ENCODE measurements at places on chromosomes 16 and 17. TPM values are rescaled to one million over a fixed set of nuclear protein-coding genes. Genes with fewer than 3 reads are reported as not detected.
A peak's percentile ranks its signal among the peaks of the same experiment; 100 is the strongest.

- peak within 1 kb of the TSS; percentile 83 for H3K27ac ChIP-seq
- peaks cover 12% of the 10 kb centered on the region for H3K4me1 ChIP-seq
- peak within 1 kb of the TSS; percentile 4 for H3K4me3 ChIP-seq
Observed at GRCh38 chr17:82839617-82840292, at the start of gene ZNF750. Gene ZNF750, minus strand, starts transcription at chr17:82840022. Its CDS starts 7,568 bp downstream, at chr17:82832454.

GRCh38 chr17:42284566-42284965 lies 3.7 kb upstream of the STAT5A start:
- H3K4me1 ChIP-seq: peaks cover 3% of the 10 kb centered on the region
- H3K36me3 ChIP-seq: no peaks in the 10 kb centered on the region
- no peak overlapping the region for H3K4me3 ChIP-seq
- no peak overlapping the region for H3K27ac ChIP-seq
- no peak for DNase-seq

- H3K4me1 ChIP-seq: no peaks in the 10 kb centered on the region
- H3K36me3 ChIP-seq: peaks cover 23% of the 10 kb centered on the region
- H3K27ac ChIP-seq: no peak overlapping the region
- DNase-seq: no peak
- H3K4me3 ChIP-seq: no peak overlapping the region
Observed at GRCh38 chr16:67229906-67230808, 3.2 kb downstream of the TMEM208 start.

DNA sequence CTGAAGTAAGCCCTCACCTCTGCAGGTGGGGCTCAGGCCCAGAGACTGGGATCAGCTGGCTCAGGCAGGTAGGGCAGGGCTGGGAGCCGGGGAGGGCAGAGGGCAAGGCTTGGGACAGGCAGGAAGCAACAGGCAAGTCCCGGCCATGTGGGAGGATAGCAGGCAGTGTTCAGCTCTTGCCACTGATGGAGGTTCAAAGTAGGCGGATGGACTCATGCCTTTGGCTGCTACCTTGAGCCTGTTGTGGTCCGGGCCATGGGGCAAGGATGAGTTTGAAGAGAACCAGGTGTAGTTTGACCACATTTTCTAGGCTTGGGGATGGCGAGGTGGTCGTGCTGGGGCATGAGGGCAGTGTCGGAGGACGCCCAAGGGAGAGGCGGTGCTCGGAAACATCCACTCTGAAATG lies 2.7 kb downstream of the PRCD start:
- peaks cover 3% of the 10 kb centered on the region for H3K27me3 ChIP-seq
- no peak for DNase-seq
- no peaks in the 10 kb centered on the region for H3K36me3 ChIP-seq
- no peak overlapping the region for H3K4me3 ChIP-seq
- no peak overlapping the region for H3K27ac ChIP-seq

DNA sequence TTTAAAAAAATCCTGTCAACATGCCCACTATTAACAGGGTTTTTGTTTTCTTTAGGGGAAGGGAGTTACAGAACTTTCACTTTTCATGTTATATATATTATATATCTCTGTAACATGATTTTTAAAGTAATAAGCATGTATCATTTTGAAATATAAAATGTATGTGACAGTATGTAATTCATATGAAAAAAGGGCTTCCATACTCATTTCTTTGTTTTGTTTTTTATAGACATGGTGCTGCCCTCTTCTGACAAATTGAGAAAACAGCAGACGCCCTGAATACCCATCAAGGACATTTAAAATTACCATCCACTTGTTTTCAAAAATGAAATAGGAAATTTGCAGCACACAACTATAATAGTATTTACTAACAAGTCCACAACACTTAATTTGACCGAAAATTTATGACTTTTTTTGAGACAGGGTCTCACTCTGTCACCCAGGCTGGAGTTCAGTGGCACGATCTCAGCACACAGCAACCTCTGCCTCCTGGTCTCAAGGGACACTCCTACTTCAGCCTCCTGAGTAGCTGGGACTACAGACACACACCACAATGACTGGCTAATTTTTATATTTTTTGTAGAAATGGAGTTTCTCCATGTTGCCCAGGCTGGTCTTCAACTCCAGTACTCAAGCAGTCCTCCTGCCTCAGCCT lies 30.4 kb downstream of the CFDP1 start:
- no peak for DNase-seq
- H3K4me1 ChIP-seq: peaks cover 6% of the 10 kb centered on the region
- no peak overlapping the region for H3K4me3 ChIP-seq
- H3K27ac ChIP-seq: peak overlapping the region; percentile 10
- H3K27me3 ChIP-seq: no peaks in the 10 kb centered on the region

DNA sequence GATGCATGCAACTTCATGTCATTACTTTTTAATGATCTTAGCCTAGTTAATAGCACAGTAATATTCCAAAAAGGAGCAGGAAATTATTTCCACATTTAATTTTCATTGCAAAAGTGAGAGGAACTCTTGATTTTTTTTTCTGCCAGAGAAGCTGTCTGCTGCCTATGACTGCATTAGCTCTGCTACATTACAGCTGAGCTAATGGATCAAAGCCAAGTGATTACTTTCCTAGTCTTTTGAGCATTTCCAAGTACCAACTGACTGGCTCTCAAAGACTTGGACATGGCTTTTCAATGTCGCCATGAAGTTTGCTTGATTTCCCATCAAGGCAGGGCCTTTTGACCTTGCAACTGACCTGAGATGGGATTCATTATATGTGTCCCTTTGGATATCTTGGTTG lies 356.6 kb upstream of the XYLT1 start:
- DNase-seq: no peak
- H3K36me3 ChIP-seq: no peaks in the 10 kb centered on the region
- no peak overlapping the region for H3K27ac ChIP-seq
- no peak overlapping the region for H3K4me3 ChIP-seq
- H3K27me3 ChIP-seq: no peaks in the 10 kb centered on the region
- no peaks in the 10 kb centered on the region for H3K4me1 ChIP-seq

DNA sequence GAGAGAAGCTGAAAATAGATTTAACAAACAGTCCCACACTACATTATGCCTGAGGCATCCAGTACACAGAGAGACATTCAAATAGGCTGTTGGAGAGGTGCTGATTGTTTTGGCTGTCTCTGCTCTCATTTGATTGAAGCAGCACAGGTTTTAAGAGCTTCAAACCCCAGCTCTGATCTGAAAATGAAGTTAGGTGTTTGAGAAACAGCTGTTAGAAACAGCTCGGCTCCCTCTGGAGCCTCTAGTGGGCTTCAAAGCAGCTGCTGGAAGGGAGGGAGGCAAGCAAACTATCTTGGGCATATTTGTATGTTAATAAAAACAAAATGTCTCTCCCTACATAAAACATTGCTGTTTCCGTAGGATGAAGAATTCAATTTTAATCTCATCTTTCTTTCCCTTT lies 607.3 kb upstream of the GOT2 start:
- H3K27ac ChIP-seq: no peak overlapping the region
- DNase-seq: no peak
- H3K4me1 ChIP-seq: no peaks in the 10 kb centered on the region
- H3K36me3 ChIP-seq: no peaks in the 10 kb centered on the region
- H3K27me3 ChIP-seq: peaks cover 1% of the 10 kb centered on the region

GRCh38 chr16:74936902-74937560 lies 47.9 kb downstream of the WDR59 start:
- H3K27me3 ChIP-seq: no peaks in the 10 kb centered on the region
- H3K36me3 ChIP-seq: peaks cover 4% of the 10 kb centered on the region
- no peaks in the 10 kb centered on the region for H3K4me1 ChIP-seq
- DNase-seq: no peak
- H3K27ac ChIP-seq: no peak overlapping the region

GRCh38 chr17:43354371-43354770 lies 44.4 kb upstream of the ARL4D start:
- no peaks in the 10 kb centered on the region for H3K36me3 ChIP-seq
- no peak overlapping the region for H3K27ac ChIP-seq
- H3K4me3 ChIP-seq: no peak overlapping the region
- H3K4me1 ChIP-seq: no peaks in the 10 kb centered on the region

- no peaks in the 10 kb centered on the region for H3K27me3 ChIP-seq
- H3K27ac ChIP-seq: peak within 1 kb of the TSS; percentile 70
- peak; percentile 83 for DNase-seq
- peak within 1 kb of the TSS; percentile 76 for H3K4me3 ChIP-seq
Observed at GRCh38 chr17:47840742-47841487, at the start of gene SCRN2. Gene SCRN2, minus strand, starts transcription at chr17:47841273. Its CDS starts 430 bp downstream, at chr17:47840843.

- H3K36me3 ChIP-seq: no peaks in the 10 kb centered on the region
- no peak overlapping the region for H3K4me3 ChIP-seq
- no peaks in the 10 kb centered on the region for H3K27me3 ChIP-seq
- no peak for DNase-seq
Observed at GRCh38 chr17:3482852-3483251, 7.1 kb downstream of the ASPA start.

DNA sequence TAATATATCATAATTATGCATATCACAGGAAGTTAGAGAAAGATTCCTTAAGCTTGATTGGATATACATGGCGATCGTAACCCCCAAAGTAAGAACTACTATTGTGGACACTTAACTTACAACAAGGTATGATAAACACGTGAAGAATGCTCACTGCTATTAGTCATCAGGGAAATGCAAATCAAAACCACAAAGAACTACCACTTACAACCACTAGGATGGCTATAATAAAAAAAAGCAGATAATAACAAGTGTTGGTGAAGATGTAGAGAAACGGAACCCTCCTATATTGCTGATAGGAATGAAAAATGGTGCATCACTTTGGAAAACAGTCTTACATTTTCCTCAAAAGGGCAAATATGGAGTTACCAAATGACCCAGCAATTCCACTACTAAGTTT lies 265.9 kb downstream of the SLC39A11 start:
- H3K27ac ChIP-seq: no peak overlapping the region
- no peak overlapping the region for H3K4me3 ChIP-seq
- H3K36me3 ChIP-seq: no peaks in the 10 kb centered on the region
- DNase-seq: no peak

GRCh38 chr17:2438823-2439222 lies 38.0 kb upstream of the MNT start:
- no peaks in the 10 kb centered on the region for H3K4me1 ChIP-seq
- H3K27me3 ChIP-seq: no peaks in the 10 kb centered on the region
- DNase-seq: no peak

GRCh38 chr16:68229431-68230175 lies 6.3 kb downstream of the ESRP2 start:
- peak; percentile 48 for DNase-seq
- no peaks in the 10 kb centered on the region for H3K27me3 ChIP-seq
- H3K27ac ChIP-seq: peak overlapping the region; percentile 67
- peaks cover 39% of the 10 kb centered on the region for H3K4me1 ChIP-seq

DNA sequence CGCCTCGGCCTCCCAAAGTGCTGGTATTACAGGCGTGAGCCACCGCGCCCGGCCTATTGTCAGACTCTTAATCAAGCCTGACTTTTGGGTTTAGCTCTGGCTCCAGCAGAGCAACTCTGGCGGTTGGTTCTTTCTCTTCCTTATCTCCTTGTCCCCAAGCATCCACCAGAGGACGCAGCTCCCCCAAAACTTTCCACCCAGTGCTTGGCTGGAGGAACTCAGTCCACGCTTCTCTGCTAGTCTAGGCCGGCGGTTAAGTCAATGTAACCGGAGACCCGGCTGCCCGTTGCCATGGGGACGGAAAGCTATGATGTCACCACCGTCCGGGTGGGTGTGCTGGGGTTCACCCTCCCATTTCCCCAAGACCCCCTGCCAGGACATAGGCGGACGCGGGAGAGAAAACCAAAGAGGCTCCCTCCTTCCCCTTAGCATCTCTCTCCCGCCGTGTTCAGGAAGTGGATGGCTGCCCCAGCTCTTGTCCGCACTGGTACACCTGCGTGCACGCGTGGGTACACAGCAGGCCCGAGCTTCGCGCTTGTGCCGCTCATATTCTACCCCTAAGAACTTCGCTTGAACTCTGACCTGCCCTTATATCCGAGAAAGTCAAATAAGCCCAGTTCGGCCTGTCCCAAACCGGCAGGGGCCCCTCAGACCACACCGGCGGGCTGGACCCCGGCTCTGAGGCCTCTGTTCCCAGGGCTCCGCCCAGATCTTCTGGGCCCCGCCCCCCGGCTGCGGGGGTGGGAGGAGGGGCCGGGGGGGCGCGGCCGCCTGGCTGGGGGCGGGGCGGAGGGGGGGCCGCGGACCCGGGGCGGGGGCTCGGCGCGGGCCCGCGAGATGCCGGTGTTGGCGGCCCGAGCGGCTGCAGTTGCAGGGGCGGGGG lies at the start of gene RND2:
RND2 (plus strand) TSS at position 825 of the 883 bp plus-strand sequence. CDS start 117 bp downstream, outside the sequence.
- no peaks in the 10 kb centered on the region for H3K27me3 ChIP-seq
- H3K4me3 ChIP-seq: peak within 1 kb of the TSS; percentile 39
- DNase-seq: peak; percentile 87
- H3K36me3 ChIP-seq: no peaks in the 10 kb centered on the region
- peak within 1 kb of the TSS; percentile 68 for H3K27ac ChIP-seq

- DNase-seq: peak; percentile 57
- H3K36me3 ChIP-seq: no peaks in the 10 kb centered on the region
- peak overlapping the region; percentile 31 for H3K27ac ChIP-seq
- H3K27me3 ChIP-seq: no peaks in the 10 kb centered on the region
- no peaks in the 10 kb centered on the region for H3K4me1 ChIP-seq
Observed at GRCh38 chr17:40355123-40355803, 9.3 kb downstream of the GJD3 start.

DNA sequence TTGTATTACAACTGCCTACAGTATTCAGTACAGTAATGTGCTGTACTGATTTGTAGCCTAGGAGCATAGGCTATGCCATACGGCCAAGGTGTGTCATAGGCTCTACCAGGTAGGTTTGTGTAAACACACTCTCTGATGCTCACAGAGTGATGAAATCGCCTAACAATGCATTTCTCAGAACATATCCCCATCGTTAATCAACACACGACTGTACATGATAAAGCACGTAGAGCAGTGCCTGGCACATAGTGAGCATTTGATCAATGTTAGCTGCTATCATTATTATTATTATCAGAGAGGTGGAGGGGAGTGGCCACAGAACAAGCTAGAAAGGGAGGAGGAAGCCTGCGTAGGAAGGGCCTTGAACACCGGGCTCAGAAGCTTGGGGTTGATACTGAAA lies 81.1 kb upstream of the LHX1 start:
- no peaks in the 10 kb centered on the region for H3K27me3 ChIP-seq
- DNase-seq: no peak
- H3K4me1 ChIP-seq: no peaks in the 10 kb centered on the region
- no peak overlapping the region for H3K27ac ChIP-seq
- no peaks in the 10 kb centered on the region for H3K36me3 ChIP-seq

GRCh38 chr16:73149334-73149733 lies 101.4 kb upstream of the ZFHX3 start:
- no peak overlapping the region for H3K27ac ChIP-seq
- H3K4me1 ChIP-seq: no peaks in the 10 kb centered on the region
- H3K27me3 ChIP-seq: no peaks in the 10 kb centered on the region
- DNase-seq: no peak
- H3K4me3 ChIP-seq: no peak overlapping the region

GRCh38 chr17:16435925-16436886 lies 20.8 kb downstream of the TRPV2 start:
- no peak overlapping the region for H3K4me3 ChIP-seq
- no peak for DNase-seq
- H3K36me3 ChIP-seq: no peaks in the 10 kb centered on the region

- no peak overlapping the region for H3K27ac ChIP-seq
- no peak overlapping the region for H3K4me3 ChIP-seq
- H3K27me3 ChIP-seq: no peaks in the 10 kb centered on the region
- H3K36me3 ChIP-seq: no peaks in the 10 kb centered on the region
Observed at GRCh38 chr16:10967986-10968385, 23.6 kb downstream of the CLEC16A start.

Gene DPEP3
- total RNA-seq: not detected

Gene PRDM7
- total RNA-seq: 0.28 TPM

Gene SLC25A10
- total RNA-seq: 39.4 TPM

Gene STH
- total RNA-seq: not detected

Gene FOXN1
- 0.64 TPM for total RNA-seq

All from prostate gland (tissue), 2 donors.